ENCODE measurements at places on chromosomes 1 and 21.

- DNase-seq: no peak
Measured at GRCh38 chr1:167683226-167683625, 38.6 kb upstream of the MPZL1 start.

DNA sequence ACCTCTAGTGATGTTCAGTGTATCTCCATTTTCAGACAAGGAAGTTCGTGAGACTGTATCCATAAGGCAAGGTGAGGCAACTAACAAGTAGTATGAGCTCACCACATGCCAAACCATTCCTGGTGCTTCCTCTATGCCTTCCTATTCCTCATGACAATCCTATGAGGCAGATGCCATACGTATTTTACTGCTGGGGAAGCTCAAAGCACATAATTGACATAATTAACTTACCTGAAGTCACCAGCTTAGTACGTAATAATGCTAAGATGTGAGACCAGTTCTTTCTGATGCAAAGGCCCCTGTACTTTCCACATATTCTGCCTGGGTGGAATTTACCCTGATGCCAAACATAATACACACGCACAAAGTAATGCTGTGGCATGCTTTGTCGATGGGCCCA lies 83.6 kb upstream of the NFIA start:
- no peak for DNase-seq

DNA sequence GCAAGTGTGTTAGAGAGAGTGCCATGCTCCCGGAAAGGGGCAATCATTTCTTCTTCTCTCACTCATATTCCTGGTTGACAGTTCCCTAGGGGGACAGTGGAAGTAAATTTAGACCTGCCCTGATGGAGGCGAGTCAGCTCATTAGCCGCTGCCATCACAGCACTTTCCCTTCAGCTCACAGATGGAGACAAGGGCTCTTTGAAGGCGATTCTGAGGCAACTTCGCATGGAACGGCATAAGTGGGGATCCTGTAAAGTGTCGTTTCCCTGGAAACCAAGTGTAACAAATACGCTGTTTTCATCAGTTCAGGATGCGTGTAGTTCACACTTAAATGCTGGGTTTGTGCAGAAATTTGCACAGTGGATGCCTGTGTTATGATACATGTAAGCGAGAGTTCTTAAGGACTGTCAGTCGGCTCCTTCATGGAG lies 114.5 kb upstream of the TMPRSS15 start:
- DNase-seq: no peak

- no peak for DNase-seq
Measured at GRCh38 chr1:31593136-31593665, 16.9 kb downstream of the TINAGL1 start.

All from right renal pelvis (tissue), 4 donors.